ENCODE measurements at places on chromosomes 1 and 21. TPM values are rescaled to one million over a fixed set of nuclear protein-coding genes. Genes with fewer than 3 reads are reported as not detected.

- DNase-seq: peak; percentile 45
These were observed 43.2 kb upstream of the KCTD3 start for GRCh38 chr1:215523906-215524305.

DNA sequence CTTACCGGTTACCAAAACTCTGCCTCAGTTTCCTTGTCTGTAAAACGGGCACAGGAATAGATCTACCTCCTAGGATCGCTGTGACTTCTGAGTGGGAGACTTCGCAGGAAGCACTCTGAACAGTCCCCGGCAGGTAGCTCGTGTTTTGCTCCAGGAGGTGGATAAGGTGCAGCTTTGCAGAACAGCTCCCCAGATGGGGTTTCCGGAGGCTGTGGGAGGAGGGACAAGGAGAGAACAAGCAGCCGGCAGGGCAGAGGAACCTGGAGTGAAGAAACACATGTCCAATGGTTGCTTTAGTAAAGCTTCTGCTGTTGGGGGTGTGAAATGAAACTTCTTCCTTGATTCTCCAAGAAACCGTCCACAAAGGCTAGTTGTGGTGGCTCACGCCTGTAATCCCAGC lies 95.5 kb upstream of the TARDBP start:
- no peak for DNase-seq

GRCh38 chr1:232335261-232335660 lies 294.7 kb downstream of the SIPA1L2 start:
- DNase-seq: no peak

DNA sequence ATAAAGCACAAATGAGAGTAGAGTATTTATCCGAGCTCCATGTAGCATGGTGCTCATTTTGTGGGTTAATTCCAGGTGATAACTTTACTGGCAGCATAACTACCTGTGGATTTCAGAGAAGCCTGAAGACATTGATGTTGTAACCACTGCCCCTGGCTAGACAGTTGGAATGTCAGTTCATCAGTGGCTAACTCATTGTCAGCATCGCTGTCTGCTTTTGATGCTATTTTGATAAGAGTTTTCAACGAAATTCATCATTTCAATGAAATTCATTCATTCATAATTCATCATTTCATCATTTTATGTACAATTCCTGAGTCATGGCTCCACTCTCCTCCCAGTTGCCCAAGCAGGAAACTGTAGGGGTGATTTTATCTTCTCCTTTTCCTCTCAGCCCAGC lies 34.4 kb downstream of the HSD3B1 start:
- DNase-seq: no peak

- no peak for DNase-seq
These were observed 2.7 kb downstream of the ZBTB7B start for GRCh38 chr1:155005076-155006011.

- DNase-seq: no peak
These were observed 103.9 kb upstream of the KCND3 start for GRCh38 chr1:112093372-112093694.

DNA sequence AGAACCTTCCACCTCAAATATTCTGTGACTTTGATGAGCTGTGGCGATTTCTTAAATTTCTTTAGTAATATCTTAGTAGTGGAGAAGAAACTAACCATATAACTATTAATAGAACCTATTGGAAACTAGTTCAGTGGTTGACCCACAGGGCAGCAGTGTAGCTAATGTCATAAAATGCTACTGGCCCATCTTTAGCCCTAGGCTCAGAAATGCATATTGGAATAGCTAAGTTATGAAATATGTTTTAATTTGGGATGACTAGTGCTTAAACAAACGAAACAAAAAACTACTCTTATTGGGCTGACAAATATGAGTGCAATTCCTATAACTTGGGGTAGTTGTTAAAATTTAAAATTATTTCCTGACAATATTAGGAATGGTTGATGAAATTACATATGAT lies 20.2 kb downstream of the MACO1 start:
- DNase-seq: no peak

- no peak for DNase-seq
These were observed 272.7 kb downstream of the SDCCAG8 start for GRCh38 chr1:243528459-243529121.

DNA sequence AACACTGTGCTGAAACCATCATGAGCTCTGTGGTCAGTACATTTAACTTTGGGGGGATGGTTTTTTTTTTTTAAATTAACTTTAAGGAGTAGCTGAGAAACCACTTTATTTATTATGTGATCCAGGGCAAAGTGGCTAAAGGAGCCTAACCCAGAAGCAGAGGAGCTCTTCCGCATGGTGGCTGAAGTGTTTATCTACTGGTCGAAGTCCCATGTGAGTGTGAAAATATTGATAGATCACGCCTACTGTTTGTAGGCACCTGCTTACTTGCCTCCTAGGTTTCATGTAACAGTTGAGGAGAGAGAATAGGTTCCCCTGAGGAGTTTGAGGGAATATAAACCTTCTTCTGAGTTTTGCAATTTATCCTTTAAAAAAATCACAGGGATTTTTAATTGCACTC lies 181.4 kb downstream of the ZP4 start:
- DNase-seq: no peak

DNA sequence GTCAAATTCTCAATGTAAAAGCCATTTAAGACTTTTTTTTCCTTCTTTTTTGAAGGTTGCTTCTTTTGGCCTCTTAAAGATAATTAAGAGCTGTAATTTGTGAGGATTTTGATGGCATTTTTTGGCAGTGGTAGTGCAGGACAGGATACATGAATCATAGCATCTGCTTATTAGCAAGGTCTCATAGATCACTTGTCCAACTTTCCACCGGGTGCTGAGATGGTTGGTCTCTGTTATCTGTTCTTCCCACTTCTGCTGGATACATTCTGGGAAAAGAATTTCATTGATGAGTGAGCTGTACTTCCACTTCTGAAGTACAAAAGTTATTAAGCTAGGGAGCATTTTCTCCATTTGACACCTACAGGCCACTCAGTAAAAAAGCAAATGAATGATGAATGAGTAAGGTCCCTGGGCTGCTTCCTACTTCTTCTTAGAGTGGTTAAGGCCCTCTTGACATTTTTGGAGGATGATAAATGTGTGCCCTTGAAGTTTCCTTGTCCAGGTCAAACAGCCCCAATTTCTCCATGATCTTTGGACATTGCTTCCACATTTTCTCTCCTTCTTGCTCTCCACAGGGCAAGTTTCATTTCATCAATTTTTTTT lies 100.6 kb downstream of the ROR1 start:
- DNase-seq: peak; percentile 12

- DNase-seq: peak; percentile 42
These were observed 10.8 kb downstream of the GPR3 start for GRCh38 chr1:27403065-27403726.

- DNase-seq: no peak
These were observed 17.0 kb upstream of the TNFRSF1B start for GRCh38 chr1:12149791-12150175.

The GUCA2B gene
- total RNA-seq: not detected

The ZFYVE9 gene
- total RNA-seq: 28.7 TPM

The LPGAT1 gene
- total RNA-seq: 25.6 TPM

The FCRL6 gene
- total RNA-seq: not detected

The VPS13D gene
- total RNA-seq: 18.1 TPM

The SPATA6 gene
- 2.2 TPM for total RNA-seq

The TESK2 gene
- 0.90 TPM for total RNA-seq

The KLHDC8A gene
- total RNA-seq: not detected

The LDLRAD2 gene
- total RNA-seq: not detected
